ENCODE measurements at places on chromosomes 7 and 10.

- no peaks in the 10 kb centered on the region for H3K36me3 ChIP-seq
- no peak overlapping the region for H3K4me3 ChIP-seq
- H3K27ac ChIP-seq: no peak overlapping the region
- DNase-seq: no peak
Observed at GRCh38 chr10:44935966-44936295, 23.7 kb upstream of the RASSF4 start.

DNA sequence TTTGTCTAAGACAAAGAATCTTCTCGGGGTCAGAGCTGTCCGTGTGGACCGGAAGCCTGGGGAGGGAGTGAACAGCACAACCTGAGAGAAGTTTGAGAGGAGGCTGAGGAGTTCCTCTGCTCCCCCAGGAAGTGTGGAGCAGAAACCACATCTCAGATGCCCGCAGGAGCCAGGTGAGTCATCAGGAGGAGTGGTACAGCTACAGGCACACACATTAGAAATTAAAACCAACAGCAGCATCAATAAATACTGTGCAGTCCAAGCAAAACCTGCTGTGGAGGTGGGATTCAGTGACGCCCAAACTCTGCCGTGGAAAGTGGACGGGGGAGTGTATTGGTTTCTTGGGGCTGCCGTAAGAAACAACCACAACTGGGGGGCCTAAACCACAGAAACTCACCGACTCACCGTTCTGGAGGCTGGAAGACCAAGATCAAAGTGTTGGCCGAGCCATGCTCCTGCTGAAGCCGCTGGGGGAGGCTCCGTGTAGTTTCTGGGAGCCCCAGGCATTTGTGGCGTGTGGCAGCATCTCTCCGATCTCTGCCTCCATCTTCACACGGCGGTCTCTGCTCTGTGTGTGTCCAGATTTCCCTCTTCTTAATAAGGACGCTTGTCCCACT, 31.2 kb upstream of the GARS1 start:
- no peaks in the 10 kb centered on the region for H3K27me3 ChIP-seq
- DNase-seq: no peak
- H3K36me3 ChIP-seq: peaks cover 19% of the 10 kb centered on the region
- no peaks in the 10 kb centered on the region for H3K4me1 ChIP-seq
- no peak overlapping the region for H3K4me3 ChIP-seq

- no peak overlapping the region for H3K27ac ChIP-seq
- H3K4me3 ChIP-seq: no peak overlapping the region
- no peaks in the 10 kb centered on the region for H3K27me3 ChIP-seq
- H3K4me1 ChIP-seq: peaks cover 25% of the 10 kb centered on the region
Observed at GRCh38 chr10:122515022-122515424, 45.5 kb upstream of the DMBT1 start.

DNA sequence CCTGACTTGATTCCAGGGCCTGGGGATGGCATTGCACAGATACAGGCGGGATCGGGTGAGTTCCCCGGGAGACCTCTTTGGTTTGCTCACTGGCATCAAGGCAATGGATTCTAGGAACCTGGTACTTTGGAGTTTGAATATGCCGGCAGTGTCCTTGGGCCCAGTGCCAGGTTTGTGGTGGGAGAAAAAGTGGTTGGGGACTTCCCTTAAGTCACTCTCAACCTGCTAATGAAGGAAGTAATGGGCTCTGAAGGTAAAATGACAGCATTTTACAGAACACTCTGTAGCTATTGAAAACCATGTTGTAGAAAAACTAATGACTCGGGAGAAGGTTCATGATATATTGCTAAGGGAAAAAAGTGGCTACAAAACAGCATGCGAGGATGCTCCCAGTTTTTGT, 129.9 kb downstream of the CFAP58 start:
- H3K27ac ChIP-seq: no peak overlapping the region
- H3K27me3 ChIP-seq: no peaks in the 10 kb centered on the region
- no peaks in the 10 kb centered on the region for H3K36me3 ChIP-seq

DNA sequence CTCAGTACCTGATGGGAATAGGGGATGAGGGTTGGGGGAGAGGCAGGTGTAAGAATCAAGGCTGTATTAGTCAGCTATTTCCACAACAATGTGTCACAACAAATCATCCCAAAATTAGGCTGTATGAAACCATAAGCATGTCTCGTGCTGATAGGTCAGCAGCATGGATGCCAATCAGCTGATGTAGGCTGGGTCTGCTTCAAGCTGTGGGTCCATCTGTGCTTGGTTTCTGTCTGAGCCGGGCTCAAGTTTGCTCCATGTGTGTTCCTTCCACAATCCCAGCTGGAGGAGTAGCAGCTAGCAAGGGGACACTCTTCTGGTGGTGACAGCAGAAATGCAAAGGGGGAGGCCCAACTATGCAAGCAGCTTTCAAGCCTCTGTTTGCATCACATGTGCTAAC, 97.9 kb upstream of the ZNF746 start:
- peaks cover 4% of the 10 kb centered on the region for H3K4me1 ChIP-seq
- peaks cover 19% of the 10 kb centered on the region for H3K36me3 ChIP-seq
- no peak overlapping the region for H3K27ac ChIP-seq

- H3K4me3 ChIP-seq: no peak overlapping the region
- no peak overlapping the region for H3K27ac ChIP-seq
- H3K27me3 ChIP-seq: no peaks in the 10 kb centered on the region
- H3K36me3 ChIP-seq: no peaks in the 10 kb centered on the region
- no peaks in the 10 kb centered on the region for H3K4me1 ChIP-seq
- DNase-seq: no peak
Observed at GRCh38 chr7:25158966-25159365, 33.9 kb upstream of the CYCS start.

- no peak overlapping the region for H3K4me3 ChIP-seq
- peaks cover 6% of the 10 kb centered on the region for H3K4me1 ChIP-seq
- H3K36me3 ChIP-seq: no peaks in the 10 kb centered on the region
- H3K27me3 ChIP-seq: no peaks in the 10 kb centered on the region
- no peak for DNase-seq
Observed at GRCh38 chr7:43693687-43694398, 35.5 kb downstream of the COA1 start.

GRCh38 chr7:30596014-30596641, 1.4 kb downstream of the GARS1 start:
- no peaks in the 10 kb centered on the region for H3K27me3 ChIP-seq
- peaks cover 17% of the 10 kb centered on the region for H3K36me3 ChIP-seq
- H3K4me1 ChIP-seq: peaks cover 12% of the 10 kb centered on the region
- no peak for DNase-seq
- H3K4me3 ChIP-seq: peak overlapping the region; percentile 93

GRCh38 chr10:86224354-86225102, 142.1 kb downstream of the GRID1 start:
- H3K27me3 ChIP-seq: no peaks in the 10 kb centered on the region
- H3K4me1 ChIP-seq: no peaks in the 10 kb centered on the region
- DNase-seq: no peak
- no peak overlapping the region for H3K27ac ChIP-seq
- H3K36me3 ChIP-seq: no peaks in the 10 kb centered on the region

DNA sequence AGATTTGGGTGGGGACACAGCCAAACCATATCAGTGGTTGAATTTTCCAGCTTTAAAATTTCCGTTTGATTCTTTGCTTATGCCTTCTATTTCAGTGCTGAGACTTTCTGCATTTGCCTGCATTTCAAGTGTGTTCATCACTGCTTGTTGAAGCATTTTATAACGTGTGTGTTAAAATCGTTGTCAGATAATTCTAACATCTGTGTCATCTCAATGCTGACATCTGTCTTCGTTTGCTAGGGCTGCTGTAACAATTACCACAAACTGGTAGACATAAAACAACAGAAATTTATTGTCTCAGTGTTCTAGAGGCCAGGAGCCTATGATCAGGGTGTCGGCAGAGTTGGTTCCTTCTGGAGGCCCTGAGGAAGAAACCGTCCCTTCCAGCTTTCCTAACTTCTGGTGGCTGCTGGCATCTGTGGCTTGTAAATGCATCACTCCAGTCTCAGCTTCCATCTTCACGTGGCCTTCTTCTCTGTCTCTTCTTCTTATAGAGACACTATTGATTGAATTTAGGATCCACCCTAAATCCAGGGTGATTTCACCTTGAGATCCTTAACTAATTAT, 71.1 kb upstream of the SDK1 start:
- peaks cover 3% of the 10 kb centered on the region for H3K4me1 ChIP-seq
- DNase-seq: no peak
- no peaks in the 10 kb centered on the region for H3K36me3 ChIP-seq
- H3K4me3 ChIP-seq: no peak overlapping the region

GRCh38 chr7:113404245-113404644, 285.9 kb upstream of the SMIM30 start:
- no peaks in the 10 kb centered on the region for H3K4me1 ChIP-seq
- H3K27ac ChIP-seq: no peak overlapping the region
- no peak for DNase-seq
- H3K36me3 ChIP-seq: no peaks in the 10 kb centered on the region
- H3K27me3 ChIP-seq: no peaks in the 10 kb centered on the region

- no peak for DNase-seq
- H3K27ac ChIP-seq: no peak overlapping the region
- no peaks in the 10 kb centered on the region for H3K4me1 ChIP-seq
Observed at GRCh38 chr7:25134358-25135010, 9.4 kb upstream of the CYCS start.

DNA sequence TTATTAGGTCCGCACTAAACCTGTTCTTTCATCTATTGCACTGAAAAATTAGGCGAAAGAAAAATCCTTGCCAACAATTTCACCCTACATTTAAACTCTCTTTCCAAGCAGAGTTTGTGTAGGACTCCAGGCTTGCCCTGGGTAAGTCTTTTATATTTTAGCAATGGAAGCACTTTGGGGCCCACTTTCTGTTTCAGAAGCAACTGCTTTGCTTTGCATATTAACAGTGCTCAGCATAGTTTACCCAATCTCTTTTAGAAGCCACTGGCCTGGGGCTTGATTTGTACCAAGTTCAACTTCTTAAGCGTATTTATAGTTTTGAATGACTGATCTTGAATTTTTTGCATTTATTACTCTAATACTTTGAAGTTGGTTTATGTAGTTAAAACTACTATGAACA, 78.8 kb upstream of the MDFIC start:
- H3K4me3 ChIP-seq: no peak overlapping the region
- no peak overlapping the region for H3K27ac ChIP-seq
- H3K27me3 ChIP-seq: no peaks in the 10 kb centered on the region
- no peaks in the 10 kb centered on the region for H3K4me1 ChIP-seq
- no peak for DNase-seq

- H3K4me1 ChIP-seq: peaks cover 8% of the 10 kb centered on the region
- H3K36me3 ChIP-seq: no peaks in the 10 kb centered on the region
- no peak overlapping the region for H3K27ac ChIP-seq
- no peak for DNase-seq
Observed at GRCh38 chr10:128151031-128151430, 24.8 kb upstream of the MKI67 start.

DNA sequence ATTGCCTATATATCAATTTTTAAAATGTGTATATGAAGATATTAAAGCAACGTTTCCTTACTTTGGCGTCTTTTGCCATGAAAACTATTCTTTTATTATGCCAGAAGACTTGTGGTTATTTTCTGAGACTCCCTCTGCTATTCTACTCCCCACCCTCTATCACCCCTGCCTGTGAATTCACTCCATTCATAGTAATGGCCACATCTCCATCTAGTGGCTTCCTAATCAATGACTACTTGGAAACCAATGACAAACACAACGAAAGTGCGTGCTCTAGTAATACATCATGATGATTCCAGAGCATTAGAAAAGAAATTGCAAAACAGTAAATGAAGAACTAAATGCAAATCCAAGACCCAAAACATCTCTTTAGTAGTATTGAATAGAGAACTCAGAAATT, 186.7 kb upstream of the HGF start:
- no peak for DNase-seq
- no peaks in the 10 kb centered on the region for H3K27me3 ChIP-seq
- no peak overlapping the region for H3K27ac ChIP-seq
- H3K36me3 ChIP-seq: no peaks in the 10 kb centered on the region
- no peak overlapping the region for H3K4me3 ChIP-seq

GRCh38 chr10:9878383-9878782, 1139.3 kb upstream of the CELF2 start:
- H3K4me3 ChIP-seq: no peak overlapping the region
- H3K36me3 ChIP-seq: no peaks in the 10 kb centered on the region
- no peaks in the 10 kb centered on the region for H3K27me3 ChIP-seq
- no peak overlapping the region for H3K27ac ChIP-seq
- no peak for DNase-seq
- H3K4me1 ChIP-seq: no peaks in the 10 kb centered on the region

GRCh38 chr10:31158011-31158658, 126.5 kb upstream of the ZNF438 start:
- H3K27ac ChIP-seq: no peak overlapping the region
- no peaks in the 10 kb centered on the region for H3K36me3 ChIP-seq
- no peak overlapping the region for H3K4me3 ChIP-seq
- no peak for DNase-seq
- H3K27me3 ChIP-seq: no peaks in the 10 kb centered on the region
- no peaks in the 10 kb centered on the region for H3K4me1 ChIP-seq

DNA sequence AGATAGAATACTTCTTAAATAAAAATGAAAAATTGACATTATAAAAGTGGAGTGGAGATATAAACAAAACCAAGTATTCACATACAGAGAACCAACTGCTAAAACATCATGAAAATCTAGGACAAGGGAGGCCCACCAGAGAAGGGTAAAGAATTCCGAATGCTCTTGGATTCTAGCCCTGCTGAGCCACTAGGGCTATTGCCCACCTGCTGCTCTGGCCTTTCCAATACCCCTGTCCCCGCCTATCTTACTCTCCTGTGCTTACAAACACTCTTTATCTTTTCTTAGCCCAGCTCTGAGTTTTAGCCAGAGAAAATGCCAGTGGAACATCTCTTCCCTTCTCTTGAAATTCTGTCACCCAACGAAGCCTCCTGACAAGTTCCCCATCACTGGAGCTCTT, 100.3 kb downstream of the MACC1 start:
- no peaks in the 10 kb centered on the region for H3K27me3 ChIP-seq
- no peaks in the 10 kb centered on the region for H3K36me3 ChIP-seq
- no peak overlapping the region for H3K4me3 ChIP-seq
- DNase-seq: no peak
- no peak overlapping the region for H3K27ac ChIP-seq

GRCh38 chr7:106370542-106370941, 85.8 kb upstream of the NAMPT start:
- DNase-seq: no peak
- no peak overlapping the region for H3K4me3 ChIP-seq
- no peak overlapping the region for H3K27ac ChIP-seq
- no peaks in the 10 kb centered on the region for H3K4me1 ChIP-seq
- H3K27me3 ChIP-seq: no peaks in the 10 kb centered on the region

- H3K27ac ChIP-seq: no peak overlapping the region
- no peaks in the 10 kb centered on the region for H3K27me3 ChIP-seq
- no peak for DNase-seq
- H3K36me3 ChIP-seq: no peaks in the 10 kb centered on the region
Observed at GRCh38 chr7:35991511-35992232, 161.4 kb upstream of the EEPD1 start.

DNA sequence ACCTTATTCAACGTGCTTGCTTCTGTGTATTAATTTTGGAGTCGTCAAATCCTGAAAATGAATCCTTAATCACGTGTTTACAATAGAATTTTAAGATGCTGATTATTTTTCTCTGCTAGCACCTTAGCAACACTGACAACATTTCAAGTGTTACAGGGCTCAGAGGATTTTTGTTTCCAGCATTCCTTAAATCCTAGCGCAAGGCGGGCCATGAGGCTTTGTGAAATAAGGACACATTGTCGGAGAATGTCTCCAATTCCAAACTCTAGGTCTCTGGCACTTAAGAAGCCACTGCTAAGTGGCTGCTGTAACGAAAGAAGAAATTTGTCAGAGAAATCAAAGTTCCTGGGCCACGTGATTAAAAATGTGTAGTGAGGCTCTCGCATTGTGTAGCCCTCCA, 390.9 kb upstream of the CELF2 start:
- no peaks in the 10 kb centered on the region for H3K36me3 ChIP-seq
- no peak overlapping the region for H3K27ac ChIP-seq

GRCh38 chr10:83274088-83274487, 865.2 kb upstream of the GHITM start:
- H3K27ac ChIP-seq: no peak overlapping the region
- H3K36me3 ChIP-seq: no peaks in the 10 kb centered on the region
- DNase-seq: no peak
- no peak overlapping the region for H3K4me3 ChIP-seq

Data from effector memory CD4-positive, alpha-beta T cell (primary cell).